ENCODE measurements at places on chromosomes 5 and 9.

DNA sequence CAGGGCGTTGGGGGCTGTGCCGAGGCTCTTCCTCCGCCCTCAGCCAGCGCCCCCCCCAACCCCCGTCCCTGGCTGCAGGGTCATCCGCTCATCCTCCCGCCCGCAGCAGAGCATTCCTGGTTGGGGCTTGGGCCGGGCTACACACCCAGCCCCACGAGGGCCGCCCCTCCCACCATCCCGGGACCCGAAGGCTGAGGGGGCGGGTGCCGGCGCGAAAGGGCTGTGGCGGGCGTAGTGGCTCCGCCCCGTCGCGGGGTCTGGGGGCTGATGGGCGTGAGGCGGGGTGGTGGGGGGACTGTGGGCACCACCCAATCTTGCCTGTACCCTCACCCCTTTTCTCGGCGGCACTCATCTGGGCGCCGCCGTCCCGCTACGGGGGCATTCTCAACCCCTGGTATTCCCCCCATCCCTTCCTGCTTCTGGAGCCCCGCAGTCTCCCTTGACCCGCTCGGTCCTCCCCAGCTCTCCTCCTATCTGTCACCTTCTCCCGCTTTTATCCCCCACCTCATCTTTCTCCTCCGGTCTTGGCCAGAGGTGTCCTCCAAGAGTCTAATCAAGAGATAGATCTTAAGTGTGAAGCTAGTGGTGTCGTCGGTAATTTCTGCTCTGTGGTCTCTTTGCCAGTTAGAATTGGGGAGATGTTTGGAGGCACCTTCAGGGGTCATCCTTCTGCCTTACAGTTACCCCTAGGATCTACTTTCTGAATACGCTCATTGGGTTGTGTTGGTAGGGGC is 1.6 kb downstream of the FER start:
- peak; percentile 62 for DNase-seq

DNA sequence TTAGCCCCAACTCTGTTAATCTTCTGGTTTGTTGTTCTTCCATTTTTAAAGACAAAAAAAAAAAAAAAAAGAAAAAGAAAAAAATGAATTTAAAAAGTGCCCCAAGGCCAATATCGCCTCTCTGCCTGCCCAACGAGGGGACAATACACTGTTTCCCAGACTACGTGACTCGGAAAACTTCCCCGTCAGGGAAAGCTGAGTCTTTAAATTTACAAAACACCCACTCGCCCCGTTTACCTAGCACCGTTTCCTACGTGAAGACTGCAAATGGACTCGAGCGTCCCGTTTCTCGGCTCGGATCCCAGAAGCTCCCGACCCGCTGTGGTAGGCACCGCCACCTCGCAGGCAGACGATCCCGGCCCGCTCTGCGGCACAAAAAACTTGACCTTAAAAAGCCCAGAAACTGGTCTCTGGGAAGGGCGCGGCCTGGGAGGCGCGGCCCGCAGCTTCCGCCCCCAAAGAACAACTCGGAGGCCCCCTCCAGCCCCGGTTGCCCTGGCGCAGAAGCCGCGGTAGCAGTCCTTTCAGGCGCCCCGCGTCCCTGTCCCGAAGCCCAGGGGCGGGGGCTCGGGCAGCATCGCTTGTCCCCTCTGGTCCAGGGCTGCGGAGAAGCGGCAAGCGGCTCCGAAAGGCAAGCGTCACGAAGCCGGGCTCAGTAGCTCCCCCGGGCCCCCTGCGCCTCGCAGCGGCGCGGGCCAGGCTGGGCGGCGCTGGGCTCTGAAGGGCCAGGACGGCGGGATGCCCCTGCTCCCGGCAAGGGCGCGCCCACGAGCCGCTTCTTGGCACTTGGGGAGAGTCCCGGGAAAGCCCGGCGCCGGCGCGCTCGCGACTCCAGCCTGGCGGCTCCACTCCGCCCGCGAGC is at the start of gene GCNT4:
Gene GCNT4, minus strand, starts transcription at position 367 of the 862 bp plus-strand sequence. CDS start 22,521 bp downstream, outside the sequence.
- peak; percentile 35 for DNase-seq

DNA sequence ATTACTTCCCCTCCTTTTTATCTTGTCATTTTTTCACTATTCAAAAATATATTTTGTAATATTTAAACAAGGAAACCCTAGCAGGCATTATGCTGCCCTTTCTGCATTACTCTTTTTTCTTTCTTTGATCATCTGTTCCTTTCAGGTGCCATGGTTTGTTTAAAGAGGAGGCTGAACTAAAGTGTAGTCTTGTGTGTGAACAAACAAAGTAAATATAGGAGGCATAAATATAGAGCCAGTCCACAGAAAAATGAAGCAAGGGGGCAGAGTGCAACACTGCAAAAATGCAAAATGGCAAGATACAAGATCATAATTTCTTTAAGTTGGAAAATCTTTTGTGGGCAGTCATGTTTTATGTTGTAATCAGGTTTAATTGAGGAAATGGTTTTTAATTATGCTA is 947.3 kb upstream of the COX7C start:
- no peak for DNase-seq

GRCh38 chr5:169290895-169291294 is 10.0 kb downstream of the SLIT3 start:
- no peak for DNase-seq

- no peak for DNase-seq
Measured at GRCh38 chr5:103909391-103909790, 346.8 kb upstream of the NUDT12 start.

GRCh38 chr5:138468133-138468965 is 3.1 kb downstream of the EGR1 start:
- no peak for DNase-seq

DNA sequence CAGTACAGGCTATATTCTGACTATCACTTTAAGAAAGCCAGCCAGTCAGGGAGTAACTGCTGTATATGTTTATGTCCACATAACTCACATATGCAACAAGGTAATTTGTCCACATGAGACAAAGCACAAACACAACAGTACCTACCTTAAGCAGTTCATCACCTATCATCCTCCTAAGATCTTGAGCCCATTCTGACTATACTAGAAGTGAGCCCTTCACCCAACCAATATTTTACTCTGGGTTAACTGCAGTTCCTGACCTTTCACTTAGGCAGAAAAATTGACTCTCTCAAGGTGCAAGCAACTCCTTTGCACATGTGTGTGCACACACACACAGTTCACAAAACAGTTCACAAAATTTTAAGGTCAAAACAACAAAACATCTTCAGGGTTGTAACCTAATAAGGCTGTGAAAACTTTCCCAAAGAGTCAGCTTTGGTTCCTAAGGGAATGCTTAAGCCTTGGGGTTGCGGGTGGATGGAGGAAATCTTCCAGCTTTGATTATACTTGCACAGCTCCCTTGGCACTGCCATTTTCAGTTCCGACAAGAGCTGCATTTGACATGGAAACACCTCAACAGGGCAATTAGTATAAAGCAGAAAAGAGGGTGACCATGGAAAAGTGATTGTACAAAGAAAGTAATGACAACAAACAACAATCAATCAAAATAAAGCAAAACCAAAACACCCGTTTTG is 215.3 kb downstream of the NFIB start:
- DNase-seq: no peak

- no peak for DNase-seq
Measured at GRCh38 chr5:13524936-13525335, 419.6 kb downstream of the DNAH5 start.

- DNase-seq: no peak
Measured at GRCh38 chr5:82534986-82535385, 256.8 kb upstream of the RPS23 start.

- peak; percentile 71 for DNase-seq
Measured at GRCh38 chr5:170293273-170293672, 4.3 kb downstream of the LCP2 start.

DNA sequence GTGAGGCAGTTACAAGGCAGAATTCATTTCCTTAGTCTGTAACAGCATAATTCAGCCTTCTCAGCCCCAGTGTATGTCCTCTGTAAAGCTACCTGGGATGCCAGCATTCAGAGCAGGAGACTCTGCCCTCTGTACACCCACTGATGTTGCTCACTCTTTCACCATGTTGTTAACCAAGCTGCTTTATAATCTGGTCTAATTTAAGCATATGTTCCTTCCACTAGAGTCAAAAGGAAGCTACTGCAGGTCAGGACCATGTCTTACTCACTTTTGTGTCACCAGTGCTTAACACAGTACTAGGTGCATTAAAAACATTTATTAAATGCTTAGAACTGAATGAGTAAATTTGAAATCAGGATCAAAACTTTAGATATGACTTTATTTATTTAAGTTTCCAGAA is 185.6 kb downstream of the FBXL17 start:
- DNase-seq: no peak

DNA sequence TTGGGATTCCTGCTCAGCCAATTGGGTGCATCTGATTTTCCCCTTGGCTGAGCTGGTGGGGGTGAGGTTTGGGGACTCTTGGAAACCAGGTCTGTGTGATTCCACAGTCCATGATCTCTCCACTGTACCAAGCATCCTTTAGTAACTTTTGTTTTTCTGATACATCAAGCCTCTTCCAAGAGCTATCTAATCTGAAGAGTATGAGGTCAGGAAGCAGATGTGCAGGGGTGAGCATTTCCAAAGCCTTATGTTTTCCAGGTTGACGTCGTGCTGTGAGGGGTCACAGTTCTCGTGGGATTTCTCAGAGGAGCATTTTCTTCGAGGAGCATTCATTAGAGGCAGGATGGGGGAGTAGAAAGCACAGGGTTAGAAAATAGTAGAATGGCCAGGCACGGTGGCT is 95.3 kb downstream of the KLF4 start:
- no peak for DNase-seq

- no peak for DNase-seq
Measured at GRCh38 chr5:166617507-166617906, 1673.9 kb upstream of the WWC1 start.

DNA sequence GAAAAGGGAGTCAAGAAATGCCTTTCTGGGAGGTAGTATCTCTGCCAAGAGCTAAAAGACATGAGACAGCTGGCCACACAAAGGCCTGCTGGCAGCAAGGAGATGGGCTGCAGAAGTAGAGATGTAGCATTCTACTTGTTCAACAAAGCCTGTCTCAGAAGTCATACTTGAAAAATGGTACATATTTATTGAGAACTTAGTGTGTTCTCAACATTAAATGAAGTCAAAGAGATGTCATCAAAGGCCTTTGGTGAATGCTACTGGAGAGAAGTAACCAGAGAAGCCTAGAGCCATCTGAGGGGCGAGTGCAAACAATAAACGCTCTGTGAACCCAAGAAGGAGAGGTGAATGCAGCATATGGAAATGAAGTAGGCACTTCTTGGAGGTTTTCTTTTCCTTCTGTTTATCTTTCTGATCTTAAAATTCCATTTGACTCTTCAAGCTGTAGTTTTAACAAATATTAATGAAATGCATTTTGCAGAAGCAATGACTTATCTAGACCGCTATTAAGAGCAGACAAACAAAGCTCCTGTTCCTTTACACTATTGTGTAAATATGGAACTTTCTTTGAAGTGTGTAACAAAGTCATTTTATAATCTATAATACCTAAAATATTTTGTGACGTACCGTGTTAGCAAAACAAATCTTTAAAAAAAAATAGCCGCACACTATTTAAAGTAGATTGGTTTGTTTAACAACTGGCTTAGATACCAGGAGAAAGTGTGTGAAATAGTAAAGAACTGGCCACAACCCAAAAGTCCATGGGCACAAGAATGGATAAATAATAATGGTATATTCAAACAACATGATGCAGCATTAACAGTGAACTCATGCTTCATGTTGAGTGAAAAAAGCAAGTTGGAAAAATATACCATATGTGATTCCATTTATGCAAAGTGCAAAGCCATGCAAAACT is 70.2 kb downstream of the ZNF608 start:
- no peak for DNase-seq

GRCh38 chr9:93951655-93952118 is 3.5 kb downstream of the BARX1 start:
- DNase-seq: no peak

DNA sequence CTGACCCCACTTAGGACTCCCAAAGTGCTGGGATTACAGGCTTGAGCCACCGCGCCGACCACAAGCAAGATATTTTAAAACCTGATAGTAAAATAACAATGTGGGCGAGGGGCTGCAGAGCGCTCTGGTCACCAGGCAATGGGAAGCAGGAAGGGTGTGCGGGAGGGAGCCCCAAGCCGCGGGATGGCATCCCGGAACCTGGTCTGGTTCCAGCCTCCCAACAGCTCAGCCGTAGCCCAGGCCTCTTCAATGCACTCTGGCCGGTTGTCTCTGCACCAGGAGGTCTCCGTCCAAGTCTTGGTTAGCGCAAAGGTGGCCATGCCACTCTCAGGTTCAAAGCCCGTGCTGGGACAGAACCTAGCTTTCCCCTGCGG is 694 bp upstream of the UAP1L1 start:
- no peak for DNase-seq

DNA sequence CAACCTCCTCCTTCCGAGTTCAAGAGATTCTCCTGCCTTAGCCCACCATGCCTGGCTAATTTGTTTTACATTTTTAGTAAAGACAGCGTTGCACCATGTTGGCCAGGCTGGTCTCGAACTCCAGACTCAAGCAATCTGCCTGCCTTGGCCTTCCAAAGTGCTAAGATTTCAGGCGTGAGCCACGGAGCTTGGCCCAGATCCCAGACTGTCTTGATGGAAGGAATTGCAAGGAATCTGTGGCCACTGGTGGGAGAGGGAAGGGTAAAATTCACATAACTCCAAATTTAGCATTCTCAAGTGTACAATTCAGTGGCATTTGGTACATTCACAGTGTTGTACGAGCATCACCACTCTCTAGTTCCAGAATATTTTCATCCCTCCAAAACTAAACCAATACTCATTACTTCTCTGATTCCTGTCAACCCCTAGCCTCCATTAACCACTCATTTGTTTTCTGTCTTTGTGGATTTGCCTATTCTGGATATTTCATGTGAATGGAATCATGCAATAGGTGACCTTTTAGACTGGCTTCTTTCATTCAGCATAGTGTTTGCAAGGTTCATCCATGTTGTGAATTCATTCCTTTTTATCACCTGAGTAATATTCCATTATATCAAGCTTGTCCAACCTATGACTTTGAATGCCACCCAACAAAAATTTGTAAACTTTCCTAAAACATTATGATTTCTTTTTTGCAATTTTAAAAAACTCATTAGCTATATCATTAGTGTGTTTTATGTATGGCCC is 8.9 kb upstream of the MYO10 start:
- no peak for DNase-seq

DNA sequence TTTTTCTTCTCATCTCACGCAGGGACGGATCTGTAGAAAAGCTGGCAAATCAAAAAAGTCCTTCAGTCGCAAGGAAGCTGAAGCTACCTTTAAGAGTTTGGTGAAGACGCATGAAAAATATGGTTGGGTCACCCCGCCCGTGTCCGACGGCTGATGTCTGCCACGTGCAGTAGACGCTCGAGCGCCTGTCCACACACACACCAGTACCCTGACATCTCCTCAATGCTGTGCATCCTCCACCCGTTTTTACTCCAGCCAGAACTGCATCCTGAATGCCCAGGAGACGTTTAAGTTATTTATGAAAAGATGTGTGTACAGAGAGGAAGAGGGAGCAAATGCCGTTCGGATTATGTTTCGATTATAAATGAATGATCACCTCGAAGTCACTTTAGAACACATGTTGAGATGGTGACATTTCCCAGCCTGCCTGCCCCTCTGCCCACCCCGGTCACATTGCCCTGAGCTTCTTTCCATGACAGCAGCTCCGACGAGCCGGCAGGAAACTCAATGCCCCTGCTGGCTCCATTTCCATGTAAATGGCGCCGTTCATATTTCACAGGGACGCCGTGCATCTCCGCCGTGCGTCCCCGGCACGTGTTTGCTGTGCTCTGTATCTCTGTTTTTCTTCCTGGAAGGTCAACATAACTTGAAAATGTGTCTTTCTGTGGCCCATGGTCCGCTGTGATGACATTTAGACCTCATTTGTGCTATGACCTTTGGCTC is 42.7 kb downstream of the UBE2QL1 start:
- no peak for DNase-seq

GRCh38 chr5:167585184-167585583 is 706.3 kb upstream of the WWC1 start:
- DNase-seq: no peak
